Cardiac fibroblast (primary cell): ENCODE measurements at places on chromosomes 7 and 10.

GRCh38 chr7:130491841-130492522, at the start of gene MEST:
MEST (plus strand) TSS chr7:130492085; CDS start chr7:130492314, 229 bp downstream.
- no peak for DNase-seq

- DNase-seq = no peak
Observed at GRCh38 chr10:93224005-93224779, 150.5 kb downstream of the CYP26A1 start.

- no peak for DNase-seq
Observed at GRCh38 chr7:54544527-54545240, 2.5 kb downstream of the VSTM2A start.

- DNase-seq = no peak
Observed at GRCh38 chr7:150801242-150801945, 825 bp downstream of the TMEM176A start.

DNA sequence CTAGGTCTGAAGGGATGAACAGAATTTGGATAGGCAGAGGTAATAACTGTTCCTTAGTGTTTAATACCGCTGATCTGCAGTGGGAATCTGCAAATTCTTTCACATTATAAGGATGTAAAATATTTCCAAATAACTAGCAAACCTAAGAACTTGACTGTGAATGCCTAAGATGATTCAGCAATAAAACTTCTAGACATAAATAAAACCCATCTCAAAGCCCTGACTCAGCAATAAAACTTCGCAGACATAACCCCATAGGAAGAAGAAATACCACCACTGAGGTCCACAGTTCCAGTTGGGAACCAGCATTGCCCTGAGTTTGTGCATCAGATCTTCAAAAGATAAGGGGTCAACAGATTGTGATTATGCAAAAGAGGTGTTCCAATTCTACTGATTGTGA, 354.2 kb downstream of the GFRA1 start:
- peak; percentile 58 for DNase-seq

DNA sequence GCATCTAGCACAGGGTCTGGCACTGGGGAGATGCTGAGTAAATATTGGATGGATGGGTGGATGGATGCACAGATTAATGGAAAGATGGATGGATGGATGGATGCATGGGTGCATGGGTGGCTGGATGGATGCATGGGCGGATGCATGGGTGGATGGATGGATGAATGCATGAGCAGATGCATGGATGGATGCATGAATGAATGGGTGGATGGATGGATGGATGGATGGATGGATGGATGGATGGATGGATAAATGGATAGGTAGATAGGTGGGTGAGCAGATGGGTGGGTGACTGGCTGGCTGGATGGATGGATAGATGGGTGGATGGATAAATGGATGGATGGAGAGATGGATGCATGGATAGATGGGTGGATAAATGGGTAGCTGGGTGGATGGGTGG, 5.7 kb downstream of the PAX4 start:
- DNase-seq = no peak

DNA sequence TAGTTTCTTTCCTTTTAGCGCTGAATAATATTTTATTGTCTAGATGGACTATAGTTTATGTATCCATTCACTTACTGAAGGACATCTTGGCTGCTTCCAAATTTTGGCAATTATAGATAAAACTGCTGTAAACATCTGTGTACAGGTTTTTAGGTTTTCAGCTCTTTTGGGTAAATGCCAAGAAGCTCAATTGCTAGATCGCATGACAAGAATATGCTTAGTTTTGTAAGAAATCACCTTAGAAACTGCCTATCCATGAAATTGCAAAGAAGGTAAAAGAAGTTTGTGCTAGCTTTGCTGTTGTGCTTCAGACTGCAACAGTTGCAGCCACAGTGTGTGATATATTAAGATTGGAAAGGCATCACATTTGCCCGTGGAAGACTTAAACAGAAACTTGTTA, 103.2 kb upstream of the TNS3 start:
- DNase-seq = no peak

DNA sequence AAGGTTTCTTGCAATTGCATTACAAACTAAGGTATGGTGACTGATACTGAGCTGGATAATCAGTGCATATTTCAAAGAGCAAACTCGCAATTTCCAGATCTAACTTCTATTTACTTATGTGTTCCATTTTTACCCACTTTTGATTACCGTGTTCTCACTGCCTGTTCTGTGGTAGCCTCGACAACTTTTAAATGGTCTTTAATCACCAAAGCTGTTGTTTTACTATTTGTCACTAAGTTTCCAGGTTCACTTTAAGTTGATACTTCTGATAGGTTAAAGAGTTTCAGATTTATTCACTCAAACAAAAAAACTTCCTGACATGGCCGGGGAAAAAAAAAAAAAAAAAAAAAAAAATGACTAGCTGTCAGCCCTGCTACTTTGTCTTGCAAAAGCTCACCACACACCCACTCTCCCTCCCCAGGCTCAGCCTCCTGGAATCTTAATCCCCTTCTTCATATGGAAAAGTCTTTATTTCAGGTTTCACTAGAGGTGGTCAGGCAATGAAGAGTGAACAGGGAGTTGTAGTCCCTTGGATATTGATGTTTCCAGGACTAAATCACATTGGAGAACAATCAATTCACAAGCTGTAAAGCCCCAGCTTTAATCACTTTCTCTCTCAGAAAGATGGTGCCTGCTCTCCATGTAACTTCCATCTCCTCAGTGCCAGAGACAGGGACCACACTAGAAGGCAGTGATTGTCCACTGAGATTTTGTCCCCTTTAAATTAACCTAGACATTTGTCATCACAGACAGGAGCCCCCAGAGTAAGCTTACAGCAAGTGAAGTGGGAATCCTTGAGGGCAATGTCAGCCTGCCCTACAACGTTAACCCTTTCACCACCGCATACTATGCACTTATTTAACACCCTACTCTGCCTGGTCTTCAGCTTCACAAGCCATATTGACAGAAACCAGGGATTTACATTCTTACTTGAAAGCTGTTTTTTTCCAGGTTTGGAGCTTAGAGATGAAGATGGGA, 749.1 kb upstream of the SORCS1 start:
- DNase-seq = no peak

GRCh38 chr10:121159670-121160069, 308.5 kb downstream of the WDR11 start:
- DNase-seq = no peak

- no peak for DNase-seq
Observed at GRCh38 chr7:66558660-66559465, 69.8 kb upstream of the KCTD7 start.

DNA sequence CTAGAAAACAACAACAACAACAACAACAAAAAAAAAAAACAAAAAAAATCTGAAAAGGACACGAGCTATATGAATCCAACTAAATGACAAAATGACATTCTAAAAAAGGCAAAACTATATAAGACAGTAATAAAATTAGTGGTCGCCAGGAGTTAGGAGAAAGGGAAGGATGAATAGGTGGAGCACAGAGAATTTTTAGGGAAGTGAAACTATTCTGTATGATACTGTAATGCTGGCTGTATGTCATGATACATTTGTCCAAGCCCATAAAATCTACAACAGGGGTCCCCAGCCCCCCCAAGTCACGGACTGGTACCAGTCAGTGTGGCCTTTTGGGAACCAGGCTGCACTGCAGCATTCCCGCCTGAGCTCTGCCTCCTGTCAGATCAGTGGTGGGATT, 2.8 kb upstream of the PUS7 start:
- DNase-seq = no peak

DNA sequence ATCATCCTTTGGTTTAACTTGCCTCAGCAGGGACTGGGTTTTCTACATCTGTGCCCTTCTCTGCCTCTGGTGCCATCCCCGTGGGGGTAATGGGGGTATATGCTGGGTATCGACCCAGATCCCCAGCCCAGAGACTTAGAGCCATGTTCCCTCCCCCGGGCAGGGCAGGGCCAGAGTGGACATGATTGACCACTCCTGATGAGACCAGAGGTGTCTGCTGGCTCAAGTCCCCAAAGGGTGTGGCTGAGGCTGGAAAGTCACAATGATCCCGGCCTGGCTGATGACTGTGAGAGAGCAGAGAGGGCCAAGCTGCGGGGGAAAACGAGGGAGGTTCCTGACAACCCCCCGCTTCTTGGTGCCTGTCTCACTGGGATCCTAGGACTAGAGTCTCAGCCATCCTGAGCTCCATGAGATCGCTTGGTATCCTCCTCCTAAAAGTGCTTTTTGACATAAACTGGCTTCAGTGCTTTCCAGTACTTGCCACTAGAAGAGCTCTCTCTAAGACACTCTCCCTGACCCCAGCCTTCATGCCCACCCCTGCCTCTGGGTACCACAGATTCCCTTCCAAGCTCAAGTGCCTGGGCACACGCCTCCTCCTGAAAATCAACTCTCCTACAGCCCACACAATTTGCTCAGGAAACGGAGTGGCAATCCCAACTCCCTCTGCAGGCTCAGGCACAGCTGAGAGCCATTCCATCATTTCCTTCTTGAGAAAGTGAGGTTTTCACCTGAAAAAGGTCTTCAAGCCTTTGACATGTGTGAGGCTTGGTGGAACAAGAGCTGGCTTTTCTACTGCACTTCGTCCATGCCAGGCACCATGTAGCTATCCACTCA, 33.9 kb downstream of the DRGX start:
- DNase-seq = no peak

DNA sequence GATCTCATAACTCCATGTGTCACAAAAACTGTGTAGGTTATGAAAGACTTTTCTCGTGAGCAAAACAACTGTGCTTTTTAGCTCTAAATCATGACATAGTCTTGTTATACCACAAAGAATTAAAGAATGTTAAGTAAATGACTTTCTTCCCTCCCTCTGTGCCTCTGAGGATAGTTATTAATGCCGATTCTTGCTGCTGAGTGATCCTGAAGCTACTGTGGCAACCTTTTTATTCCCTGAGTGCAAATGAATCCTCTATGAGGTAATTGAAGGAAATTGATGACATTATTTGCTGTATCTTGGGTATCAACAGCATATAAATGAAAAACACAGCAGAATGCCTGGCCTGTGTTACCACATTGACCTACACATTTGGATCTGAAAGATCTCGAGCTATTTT, 142.2 kb upstream of the HDAC9 start:
- no peak for DNase-seq

DNA sequence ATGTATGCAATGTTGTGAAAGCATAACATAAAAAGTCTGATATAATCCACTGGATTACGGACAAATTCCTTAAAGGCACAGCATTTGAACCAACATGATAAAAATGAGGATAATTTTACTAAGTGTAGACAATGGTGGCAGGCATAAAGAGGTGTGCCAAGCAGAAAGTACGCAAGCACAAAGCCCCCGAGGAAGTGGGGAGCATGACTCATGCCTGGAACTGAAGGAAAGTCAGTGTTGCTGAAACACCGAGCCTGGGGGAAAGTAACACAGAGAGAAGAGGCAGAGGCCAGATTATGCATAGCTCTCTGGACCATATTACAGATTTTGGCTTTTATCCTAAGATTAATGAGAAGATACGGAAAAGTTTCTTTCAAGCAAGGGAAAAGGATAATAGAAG, 490.0 kb upstream of the PHF14 start:
- no peak for DNase-seq
